ENCODE measurements at places on chromosomes 1 and 21.

- DNase-seq: no peak
Measured at GRCh38 chr1:85047144-85047471, 1.2 kb downstream of the MCOLN3 start.

GRCh38 chr1:115839679-115840237, 1.2 kb downstream of the NHLH2 start:
- DNase-seq: no peak

DNA sequence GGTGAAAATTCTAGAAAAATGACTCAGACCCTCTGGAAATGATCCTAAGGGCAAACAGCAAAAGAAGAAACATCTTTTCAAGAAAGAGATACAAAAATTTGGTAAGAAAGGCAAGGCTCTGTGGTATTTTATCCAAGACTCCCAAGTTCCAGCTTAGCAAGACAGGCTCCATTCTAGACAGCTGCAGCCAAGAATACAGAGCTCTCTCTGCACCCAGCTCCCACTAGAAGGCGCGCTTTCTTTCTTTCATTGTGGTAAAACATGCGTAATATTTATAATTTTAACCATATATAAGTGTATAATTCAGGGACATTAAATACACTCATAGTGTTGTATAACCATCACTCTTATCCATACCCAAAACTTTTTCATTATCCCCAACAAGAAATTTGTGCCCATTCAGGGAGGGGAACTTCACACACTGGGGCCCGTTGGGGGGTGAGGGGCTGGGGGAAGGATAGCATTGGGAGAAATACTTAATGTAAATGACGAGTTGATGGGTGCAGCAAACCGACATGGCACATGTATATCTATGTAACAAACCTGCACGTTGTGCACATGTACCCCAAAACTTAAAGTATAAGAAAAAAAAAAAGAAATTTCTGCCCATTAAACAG, 2.2 kb upstream of the HFM1 start:
- DNase-seq: no peak

DNA sequence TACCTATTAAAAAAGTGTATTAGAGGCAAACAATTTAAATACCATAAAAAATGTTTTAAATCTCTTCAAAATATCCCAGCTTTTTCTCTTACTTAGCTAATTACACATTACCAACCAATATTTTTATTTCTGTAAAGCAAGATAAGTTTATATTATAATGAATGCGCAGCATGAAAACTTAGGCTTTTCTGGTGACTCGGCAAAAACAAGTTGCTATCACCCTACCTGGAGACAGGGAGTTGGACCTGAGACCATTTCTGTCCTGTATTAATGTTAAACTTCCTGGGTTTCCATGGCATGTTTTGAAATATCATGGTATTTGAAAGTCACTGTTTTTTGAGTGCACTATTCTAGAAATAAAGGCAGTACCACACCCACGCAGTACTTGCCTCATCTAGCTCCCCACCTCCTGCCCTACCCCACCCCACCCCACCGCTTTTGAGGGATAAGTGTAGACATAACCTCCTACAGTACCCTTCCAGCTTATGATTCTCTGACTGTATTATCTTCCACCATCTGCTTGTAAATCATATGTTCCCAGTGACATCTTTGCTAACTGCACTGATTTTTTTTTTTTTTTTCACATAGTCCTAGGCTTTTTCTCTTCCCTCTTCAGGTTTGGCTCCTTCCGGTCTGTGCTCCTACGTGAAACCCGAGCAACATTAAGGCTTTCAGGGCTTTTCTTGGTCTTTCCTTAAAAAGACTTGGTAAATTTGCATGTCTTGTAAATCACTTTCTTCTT, 77.5 kb downstream of the PHTF1 start:
- no peak for DNase-seq

DNA sequence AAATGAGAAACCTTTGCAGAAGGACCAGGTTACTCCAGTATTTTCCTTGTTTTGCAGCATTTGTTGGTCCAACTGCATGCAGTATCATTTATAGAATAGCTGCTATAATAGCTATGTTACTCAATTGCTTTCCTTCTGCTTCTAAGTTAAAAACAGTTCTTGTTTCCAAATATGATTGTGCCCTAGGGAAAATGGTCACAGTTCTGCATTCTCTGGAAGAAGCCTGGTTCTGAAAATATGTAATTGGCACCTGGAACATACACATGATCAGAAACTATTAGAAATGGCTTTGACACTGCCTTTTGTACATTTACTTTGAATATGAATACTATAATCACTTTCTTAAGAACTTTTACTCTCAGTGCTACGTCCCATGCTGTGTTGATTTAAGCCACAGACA, 33.6 kb downstream of the HENMT1 start:
- no peak for DNase-seq

DNA sequence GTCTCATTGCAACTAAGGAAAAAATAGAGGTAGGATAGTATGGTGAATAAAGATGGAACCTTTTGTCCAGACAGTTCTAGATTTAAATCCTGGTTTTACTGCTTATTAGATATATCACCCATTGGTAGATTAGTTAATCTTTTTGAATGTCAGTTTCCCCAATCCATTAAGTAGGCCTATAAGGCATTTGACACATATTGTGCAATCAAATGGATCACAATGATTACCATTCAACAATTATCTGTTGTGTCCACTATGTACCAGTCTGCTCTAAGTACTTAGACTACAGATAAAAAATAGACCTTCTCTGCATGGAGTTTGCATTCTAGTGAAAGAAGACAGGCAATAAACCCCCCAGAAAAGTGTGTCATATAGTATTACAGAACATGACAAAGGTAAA, 6.0 kb upstream of the PALMD start:
- no peak for DNase-seq

DNA sequence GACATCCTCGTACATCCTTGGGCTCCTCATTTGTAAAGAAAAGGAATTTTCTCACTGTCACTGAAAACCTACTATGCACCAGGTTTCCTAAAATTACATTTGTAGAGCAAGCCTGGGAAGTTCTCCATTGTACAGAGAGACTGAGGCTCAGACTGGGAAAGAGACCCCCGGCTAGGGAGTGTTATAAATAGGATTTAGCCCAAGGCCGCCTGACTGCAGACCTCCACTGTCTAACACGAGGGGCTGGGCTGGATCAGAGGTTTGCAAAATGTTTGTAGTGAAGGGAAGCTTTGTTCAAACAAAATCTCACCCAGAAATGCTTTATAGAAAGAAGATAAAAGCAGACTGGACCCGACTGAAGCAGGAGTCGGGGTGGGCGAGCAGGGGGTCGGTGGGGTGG, 131.3 kb downstream of the ACTL8 start:
- no peak for DNase-seq

DNA sequence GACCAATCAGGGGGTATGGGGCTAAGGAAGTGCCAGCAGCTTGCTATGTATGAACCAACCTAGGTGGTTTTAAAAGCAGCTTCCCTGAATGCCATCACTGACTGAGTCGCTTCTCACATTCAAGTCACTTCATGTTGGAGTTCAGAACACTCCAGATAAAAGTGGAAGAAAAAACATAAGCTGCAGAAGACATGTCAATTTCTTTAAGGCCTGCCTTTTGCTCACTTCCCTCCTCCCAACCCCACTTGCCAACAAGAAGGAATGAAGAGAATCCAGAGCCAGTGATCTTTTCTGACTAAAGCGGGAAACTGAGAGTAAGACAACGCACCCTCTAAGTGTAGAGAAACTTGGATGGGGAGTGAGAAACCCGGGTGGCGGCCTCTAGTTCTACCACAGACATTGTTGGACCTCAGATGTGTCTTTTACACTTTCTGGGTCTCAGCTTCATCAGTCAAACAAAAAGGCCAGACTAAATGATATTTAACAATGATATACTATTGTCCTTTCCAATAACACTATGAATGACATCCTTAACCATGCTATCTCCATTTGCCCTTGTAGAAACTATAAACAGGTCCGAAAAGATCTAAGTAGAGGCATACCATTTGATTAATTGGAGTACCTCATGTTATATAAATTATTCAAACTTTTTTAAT, 54.1 kb downstream of the LUZP1 start:
- DNase-seq: no peak

GRCh38 chr1:219041818-219042217, 131.9 kb upstream of the LYPLAL1 start:
- no peak for DNase-seq

- no peak for DNase-seq
Measured at GRCh38 chr1:20143318-20143717, 4.2 kb downstream of the PLA2G2F start.

- no peak for DNase-seq
Measured at GRCh38 chr1:20210736-20211460, 24.6 kb upstream of the PLA2G2C start.

GRCh38 chr1:92536211-92536979, 49.7 kb upstream of the GFI1 start:
- no peak for DNase-seq

DNA sequence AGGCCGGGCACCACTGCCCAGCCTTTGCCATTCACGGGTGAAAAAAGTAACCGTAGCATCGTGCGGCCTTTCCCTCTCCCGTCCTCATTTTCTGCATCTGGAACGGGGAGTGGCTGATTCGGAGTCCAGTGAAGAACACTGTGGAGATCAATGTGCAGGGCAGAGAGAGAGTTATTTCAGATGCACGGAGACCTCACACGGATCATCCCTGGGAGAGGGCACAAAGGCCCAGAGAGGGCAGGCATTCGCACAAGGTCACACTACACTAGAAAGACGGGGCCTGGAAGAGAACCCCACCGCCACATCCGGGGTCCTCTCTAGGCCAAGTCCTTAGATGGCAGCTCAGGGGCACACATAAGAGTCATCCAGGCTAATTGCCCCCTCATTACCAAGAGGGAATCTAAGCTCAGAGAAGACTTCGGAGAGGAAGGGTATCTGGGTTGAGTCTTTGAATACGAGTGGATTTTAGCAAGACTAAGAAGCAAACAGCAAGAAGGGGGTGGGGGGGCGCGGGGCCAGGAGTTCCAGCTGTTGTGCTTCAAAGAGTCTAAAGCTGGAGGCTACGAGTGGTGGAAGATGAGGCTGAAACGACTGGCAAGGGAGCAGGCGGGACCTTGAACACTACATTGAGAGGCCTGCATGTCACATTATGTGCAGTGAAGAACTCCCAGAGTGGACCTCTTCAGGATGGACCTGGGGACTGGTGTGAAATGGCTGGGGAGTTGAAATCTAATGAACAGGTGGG, 857 bp downstream of the GPX7 start:
- no peak for DNase-seq

GRCh38 chr1:16318555-16318954, 33.7 kb downstream of the FBXO42 start:
- DNase-seq: no peak

GRCh38 chr1:42209526-42210251, 45.1 kb upstream of the GUCA2A start:
- DNase-seq: no peak

GRCh38 chr1:27071049-27071416, 58.4 kb upstream of the TENT5B start:
- no peak for DNase-seq

DNA sequence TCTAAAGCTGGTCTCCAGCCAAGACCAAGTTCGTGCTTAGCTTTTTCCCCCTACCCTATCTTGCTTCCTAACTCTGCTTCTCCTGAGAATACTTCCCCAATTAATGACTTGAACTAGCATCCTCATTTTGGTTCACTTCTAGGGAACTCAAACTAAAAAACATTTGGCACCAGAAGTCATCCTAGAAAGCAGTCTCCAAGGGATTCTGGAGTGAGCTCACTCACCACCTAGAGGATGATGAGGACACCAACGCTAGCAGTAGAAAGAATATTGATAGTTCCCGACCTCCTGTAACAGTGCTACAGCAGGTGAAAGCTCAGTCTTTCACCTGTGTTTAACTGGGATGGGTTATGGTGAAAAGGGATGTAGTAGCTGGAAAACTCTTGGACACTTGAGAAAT, 4.7 kb upstream of the PSMB2 start:
- no peak for DNase-seq

DNA sequence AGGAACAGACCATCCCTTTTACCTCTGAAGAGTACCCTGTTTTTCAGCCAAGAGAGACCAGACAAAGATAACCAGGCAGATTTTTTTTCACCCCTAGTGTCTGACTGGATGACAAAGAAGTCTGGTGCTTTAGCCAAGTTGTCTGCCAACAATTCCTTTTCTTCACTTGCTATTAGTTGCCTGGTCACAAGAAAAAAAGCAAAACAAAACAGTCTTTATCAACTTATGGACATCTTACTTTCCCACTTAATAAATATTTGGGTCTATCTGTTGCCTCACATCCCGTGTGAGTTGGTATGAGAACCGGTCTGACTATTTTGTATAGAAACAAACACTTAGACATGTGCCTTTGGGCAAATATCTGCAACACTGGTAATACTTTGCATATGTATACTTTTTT, 662.9 kb downstream of the PLPP3 start:
- DNase-seq: no peak

- no peak for DNase-seq
Measured at GRCh38 chr1:193308438-193308837, 122.0 kb upstream of the B3GALT2 start.

GRCh38 chr1:115073298-115074087, 15.8 kb downstream of the TSPAN2 start:
- no peak for DNase-seq

GRCh38 chr21:34635307-34635706, 20.4 kb upstream of the RCAN1 start:
- no peak for DNase-seq

GRCh38 chr1:14955976-14956375, 197.6 kb upstream of the TMEM51 start:
- DNase-seq: no peak

GRCh38 chr1:103191327-103191726, 83.0 kb upstream of the COL11A1 start:
- no peak for DNase-seq

DNA sequence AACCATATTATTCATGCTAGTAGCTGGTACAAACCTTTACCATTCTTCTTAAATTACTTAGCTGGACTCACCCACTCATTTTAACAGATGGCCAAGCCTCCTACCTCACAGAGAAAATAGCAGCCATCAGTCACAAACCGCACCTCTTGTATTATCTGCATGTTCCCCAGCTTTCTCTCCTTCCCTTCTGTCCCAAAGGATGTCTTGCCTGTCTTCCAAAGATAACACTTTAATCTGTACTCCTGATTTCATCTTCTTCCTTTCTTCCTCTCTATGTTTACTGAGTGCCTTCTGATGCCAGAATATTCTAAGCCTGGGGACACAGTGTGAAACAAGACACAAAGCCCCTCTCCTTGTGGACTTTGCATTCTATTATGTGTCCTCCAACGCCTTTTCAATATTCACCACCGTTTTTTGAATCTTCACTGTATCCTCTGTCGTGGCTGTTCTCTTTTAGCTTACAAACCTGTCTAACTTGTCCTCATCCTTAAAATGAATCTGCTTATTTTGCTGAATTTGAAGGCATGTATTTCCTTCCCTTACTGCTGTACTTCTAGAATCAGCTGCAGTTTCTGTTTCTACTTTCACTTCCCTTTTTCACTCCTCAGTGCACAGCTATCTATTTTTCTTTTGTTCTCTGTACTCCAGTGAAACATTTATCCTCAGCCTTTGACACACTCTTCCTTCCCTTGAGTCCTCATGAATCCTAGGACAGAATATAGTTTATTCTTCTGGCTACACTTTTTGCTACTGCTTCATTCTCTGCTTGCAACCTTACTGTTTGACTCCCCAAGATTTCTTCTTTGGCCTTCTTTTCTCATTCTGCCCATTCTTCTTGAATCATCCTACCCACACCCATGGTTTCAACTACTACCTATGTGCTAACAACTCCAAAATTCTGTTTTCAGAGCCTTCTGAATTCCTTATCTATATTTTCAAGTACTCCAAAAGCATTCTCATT, 216.9 kb upstream of the SAMSN1 start:
- DNase-seq: peak; percentile 43

Data from SIG-M5 (cell line).